ENCODE measurements at places on chromosomes 16 and 17. TPM values are rescaled to one million over a fixed set of nuclear protein-coding genes. Genes with fewer than 3 reads are reported as not detected.

DCXR gene
- total RNA-seq: 89.5 TPM

DNA sequence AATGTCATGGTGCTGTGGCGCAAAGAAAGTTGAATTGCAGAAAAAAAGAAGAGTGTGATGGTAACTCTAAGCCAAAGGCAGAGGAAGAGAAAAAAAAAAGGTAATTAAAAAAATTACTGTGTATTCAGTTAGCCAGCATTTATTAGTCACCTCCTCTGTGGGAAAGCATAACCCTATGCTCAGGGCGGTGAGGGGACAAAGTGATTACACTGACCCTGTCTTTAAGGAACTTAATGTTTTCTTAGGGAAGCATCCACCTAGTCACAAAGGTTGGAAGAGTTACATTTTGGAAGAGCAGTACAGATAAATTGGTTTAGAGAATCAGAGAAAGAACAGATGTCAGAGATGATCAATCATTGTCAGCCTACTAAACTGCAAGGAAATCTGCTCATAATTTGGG is 410.3 kb downstream of the CDH11 start:
- DNase-seq: no peak

DNA sequence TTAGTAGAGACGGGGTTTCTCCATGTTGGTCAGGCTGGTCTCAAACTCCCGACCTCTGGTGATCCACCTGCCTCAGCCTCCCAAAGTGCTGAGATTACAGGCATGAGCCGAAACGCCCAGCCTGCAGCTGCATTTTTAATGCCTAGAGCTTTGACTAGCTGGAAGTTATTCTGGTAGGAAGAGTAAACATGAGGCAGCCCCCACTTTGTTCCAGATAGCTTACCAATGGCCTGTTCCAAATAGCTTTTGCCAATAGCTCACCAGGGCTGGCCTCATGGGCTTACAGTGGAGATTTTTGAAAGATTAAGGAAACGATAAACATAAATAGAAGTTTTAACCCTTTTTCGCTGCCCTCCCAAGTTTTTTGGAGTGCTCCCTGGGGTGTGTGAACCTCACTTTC is 9.8 kb downstream of the TRPV2 start:
- no peak for DNase-seq

GRCh38 chr17:3940965-3941698 is 23.1 kb downstream of the ATP2A3 start:
- no peak for DNase-seq

LITAFD gene
- not detected for total RNA-seq

ACSM2A gene
- not detected for total RNA-seq

DNA sequence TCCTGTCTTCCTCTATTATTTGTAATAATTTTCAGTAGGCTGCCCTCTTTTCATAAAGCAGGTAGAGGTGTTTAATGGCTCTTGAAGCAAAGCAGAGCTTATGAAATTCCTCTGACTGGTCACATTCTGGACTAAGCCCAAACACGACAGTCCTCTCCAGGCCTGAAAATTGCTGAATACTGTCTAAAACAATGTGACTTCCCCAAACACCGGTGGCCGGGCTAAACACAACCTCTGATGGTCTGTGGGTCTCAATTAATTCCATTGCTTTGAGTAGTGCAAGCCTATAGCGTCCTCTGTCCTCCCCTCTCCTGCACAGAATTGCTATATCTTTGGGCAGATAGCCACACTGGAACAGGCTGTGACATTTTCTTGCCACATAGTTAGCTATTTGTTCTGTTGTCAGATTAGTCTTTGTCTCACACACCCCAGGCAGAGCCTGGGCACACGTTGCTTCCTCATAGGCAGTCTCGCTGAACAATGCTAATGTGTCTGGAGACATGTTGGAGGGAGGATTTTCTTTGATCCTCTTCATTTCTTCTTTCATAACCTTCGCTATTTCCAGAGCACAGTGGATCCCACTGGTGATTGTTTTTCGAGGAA is 10.8 kb upstream of the SLFN12L start:
- no peak for DNase-seq

G6PC1 gene
- not detected for total RNA-seq

- no peak for DNase-seq
Measured at GRCh38 chr17:2611627-2612026, 18.2 kb downstream of the PAFAH1B1 start.

DNA sequence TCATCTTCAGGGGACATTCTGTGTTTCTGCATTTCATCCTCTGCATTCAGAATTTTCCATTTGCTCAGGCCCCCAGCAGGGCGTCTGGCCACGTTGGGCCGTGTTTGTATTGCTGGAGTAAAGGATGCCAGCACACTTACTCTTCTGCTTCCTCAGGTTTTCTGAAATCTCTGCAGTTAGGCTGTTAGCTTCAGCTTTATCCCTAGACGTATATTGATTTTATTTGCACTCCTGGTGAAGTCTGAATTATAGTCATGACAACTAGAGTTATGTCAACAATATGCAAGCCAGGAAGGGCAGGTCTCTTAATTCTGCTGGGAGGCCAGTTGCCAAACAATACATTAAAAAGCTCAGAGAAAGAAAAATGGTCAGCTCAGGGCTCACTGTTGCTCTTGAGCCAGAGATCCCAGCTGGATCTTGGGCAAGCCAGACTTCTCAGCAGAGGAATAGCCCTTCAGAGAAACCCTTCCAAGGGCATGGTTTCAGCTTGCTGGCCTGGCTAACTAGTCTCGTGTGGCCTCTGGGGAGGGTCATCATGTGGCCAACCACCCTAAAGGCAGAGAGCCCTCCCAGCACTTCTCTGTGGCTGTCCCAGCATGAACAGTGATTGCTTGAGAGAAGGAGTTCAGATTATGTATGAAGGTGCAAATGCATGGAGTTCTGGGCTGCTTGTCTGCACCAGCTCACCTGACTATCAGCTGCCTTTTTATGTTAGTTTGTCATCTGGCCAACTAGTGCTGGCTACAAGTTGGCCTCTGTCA is 110.2 kb upstream of the CACNG5 start:
- no peak for DNase-seq

SLC12A4 gene
- total RNA-seq: 19.9 TPM

DNA sequence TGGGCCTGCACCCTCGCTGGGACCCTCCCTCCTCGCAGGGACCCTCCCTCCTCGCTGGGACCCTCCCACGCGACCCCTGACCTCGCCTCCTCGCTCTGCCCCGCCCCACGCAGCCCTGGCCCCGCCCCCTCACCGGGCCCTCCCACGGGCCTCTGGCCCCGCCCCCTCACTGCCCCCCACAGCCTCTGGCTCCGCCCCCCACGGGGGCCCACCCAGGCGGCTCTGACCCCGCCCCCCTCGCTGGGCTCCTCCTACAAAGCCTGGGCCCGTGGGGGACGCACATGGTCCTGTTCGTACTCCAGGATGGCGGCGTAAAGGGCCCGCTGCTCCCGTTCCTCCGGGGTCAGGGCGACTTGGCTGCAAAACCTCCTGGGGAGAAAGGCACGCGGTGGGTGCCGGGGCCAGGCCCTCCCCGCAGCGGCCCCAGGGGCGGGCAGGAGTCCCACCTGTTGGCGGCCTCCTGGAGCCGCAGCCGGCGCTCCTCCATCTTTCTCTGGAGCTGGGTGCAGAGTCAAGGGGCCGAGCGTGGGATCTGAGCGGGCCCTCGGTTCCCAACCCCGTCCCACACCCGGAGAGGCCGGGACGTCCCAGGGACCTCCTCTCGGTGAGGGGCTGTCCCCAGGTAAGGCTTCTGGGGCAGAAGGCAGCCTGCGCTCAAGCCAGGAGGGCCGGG is 9.0 kb downstream of the VPS9D1 start:
- DNase-seq: peak; percentile 70

DNA sequence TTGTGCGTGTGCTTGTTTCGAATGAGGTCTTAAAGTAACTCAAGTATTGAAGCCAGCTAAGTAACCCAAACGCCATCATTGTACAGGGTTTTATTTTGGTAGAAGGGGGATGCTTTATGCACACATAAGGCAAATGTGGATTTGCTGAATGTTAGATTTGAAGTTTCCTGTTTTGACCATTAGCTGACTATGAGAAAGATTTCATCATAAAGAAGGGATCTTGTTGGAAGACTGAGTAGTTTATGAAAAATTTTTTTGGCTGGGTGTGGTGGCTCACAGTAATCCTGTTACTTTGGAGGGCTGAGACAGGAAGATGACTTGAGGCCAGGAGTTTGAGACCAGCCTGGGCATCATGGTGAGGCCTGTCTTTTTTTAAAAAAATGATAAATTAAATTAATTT is 10.0 kb upstream of the ZFP3 start:
- DNase-seq: no peak

DNA sequence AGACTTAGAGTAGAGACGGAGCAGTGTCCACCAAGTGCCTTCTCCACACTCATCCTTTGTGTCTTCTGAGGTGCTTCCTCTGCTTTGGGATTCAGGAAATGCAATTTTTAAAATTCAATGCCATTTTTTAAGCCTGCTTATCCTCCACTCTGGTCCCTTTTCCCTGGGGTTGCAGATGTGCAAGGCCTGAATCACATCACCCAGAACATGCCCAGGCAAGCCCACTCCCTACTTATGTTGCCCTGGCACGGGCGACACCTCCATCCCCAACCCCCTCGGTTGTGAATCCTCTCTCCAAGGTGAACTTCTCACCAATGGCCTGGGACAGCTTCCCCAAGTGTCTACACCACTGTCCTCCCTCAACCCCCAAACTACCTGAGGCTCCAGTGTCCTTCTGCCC is 116.2 kb downstream of the C17orf67 start:
- no peak for DNase-seq

MPO gene
- total RNA-seq: not detected

MT4 gene
- not detected for total RNA-seq

GRCh38 chr17:78979780-78980623 is at the start of gene LGALS3BP:
Gene LGALS3BP, minus strand, starts transcription at chr17:78979923. Its CDS starts 2,732 bp downstream, at chr17:78977191.
- DNase-seq: no peak

GRCh38 chr17:33292981-33293867 is at the start of gene ASIC2:
Gene ASIC2, minus strand, starts transcription at chr17:33293295.
- DNase-seq: peak; percentile 67
